ENCODE measurements at places on chromosomes 2 and 18. TPM values are rescaled to one million over a fixed set of nuclear protein-coding genes. Genes with fewer than 3 reads are reported as not detected.

Gene KLHL41
- 0.08 TPM for polyA plus RNA-seq

Gene CGREF1
- 1.1 TPM for polyA plus RNA-seq

DNA sequence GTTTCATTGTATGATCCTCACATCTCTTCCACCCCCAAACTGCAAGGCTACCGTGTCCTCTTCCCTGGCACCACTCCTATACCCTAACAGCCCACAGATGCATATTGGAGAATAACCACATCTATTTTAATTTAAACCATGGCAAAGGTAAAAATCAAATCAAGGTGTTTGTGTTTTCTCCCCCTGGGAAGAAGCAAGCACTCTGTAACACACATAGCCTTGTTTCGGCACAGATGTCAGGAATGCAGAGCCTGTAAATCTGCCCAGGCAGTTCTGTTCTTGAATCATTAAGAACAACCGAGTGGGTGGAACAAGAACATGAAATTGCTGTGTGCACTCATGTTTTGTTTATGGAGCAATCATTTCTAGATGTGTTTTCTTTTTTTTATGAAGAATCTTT lies 6.8 kb upstream of the COX7A2L start:
- H3K27me3 ChIP-seq: no peaks in the 10 kb centered on the region
- H3K4me1 ChIP-seq: peaks cover 48% of the 10 kb centered on the region
- DNase-seq: no peak
- H3K4me3 ChIP-seq: no peak overlapping the region
- no peaks in the 10 kb centered on the region for H3K36me3 ChIP-seq

DNA sequence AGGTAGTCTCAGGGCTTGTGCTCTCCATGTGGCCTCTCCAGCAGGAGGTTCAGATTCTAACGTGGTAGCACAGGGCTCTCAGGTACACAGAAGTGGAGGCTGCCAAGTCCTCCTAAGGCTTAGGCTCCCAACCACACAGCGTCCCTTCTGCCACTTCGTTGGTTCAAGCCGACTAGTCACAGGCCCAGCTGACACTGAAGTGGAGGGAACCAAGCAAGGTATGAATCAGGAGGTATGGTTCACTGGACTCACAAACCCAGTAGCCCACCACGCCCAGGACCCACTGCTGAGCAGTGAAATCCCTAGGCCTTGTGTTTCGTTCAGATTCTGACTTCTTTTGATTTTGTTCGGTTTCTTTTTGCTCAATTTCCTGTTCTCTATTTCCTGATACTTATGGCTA lies 46.0 kb upstream of the SEC11C start:
- no peak overlapping the region for H3K27ac ChIP-seq
- H3K4me1 ChIP-seq: no peaks in the 10 kb centered on the region
- H3K27me3 ChIP-seq: peaks cover 18% of the 10 kb centered on the region
- H3K36me3 ChIP-seq: no peaks in the 10 kb centered on the region

DNA sequence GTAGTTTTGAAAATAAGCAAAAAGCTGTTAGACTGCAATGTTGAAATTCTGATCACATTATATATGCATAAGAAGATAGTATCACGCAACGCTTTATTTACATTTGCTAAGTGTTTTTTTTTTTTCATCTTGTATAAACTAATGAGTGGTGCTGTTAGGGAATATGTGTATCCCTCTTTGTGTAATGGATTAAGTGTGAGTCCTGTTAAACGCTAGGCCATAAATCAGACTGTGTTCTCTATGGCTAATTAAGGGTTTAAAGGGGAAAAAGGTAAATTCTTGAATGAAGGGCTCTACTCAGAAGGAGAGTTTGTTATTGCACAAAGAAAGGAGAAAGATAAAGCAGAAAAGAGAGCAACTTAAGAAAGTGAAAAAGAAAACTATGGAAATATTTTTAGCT lies 4.8 kb upstream of the ASXL3 start:
- no peak overlapping the region for H3K27ac ChIP-seq
- H3K27me3 ChIP-seq: peaks cover 16% of the 10 kb centered on the region
- H3K4me1 ChIP-seq: peaks cover 2% of the 10 kb centered on the region
- no peak overlapping the region for H3K4me3 ChIP-seq

Gene NGEF
- polyA plus RNA-seq: 0.13 TPM

Gene IL36RN
- polyA plus RNA-seq: 3.9 TPM

DNA sequence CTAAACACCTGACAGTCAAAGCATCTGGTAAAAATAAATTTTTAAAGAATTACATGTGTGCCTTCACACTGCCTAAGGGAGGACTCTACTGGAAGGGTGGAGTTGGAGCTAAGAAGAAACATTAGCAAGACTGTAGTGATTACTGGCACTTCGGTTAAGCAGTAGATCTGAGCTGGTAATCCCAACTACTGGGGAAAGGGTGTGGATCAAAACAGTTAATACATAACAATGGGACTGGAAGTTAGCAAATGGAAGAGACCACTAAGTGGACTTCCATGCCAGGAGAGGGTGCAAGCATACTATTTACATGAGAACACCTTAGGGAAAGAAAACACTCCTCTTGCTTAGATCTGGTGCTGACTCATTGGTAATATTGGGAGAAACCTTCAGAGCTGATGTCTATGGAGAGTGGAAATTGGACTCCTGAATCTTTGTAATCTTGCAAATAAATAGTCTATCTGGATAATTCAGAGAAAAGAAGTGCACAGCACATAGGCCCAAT lies 519.6 kb upstream of the LINC00305 start:
- H3K27me3 ChIP-seq: no peaks in the 10 kb centered on the region
- H3K4me3 ChIP-seq: no peak overlapping the region
- H3K4me1 ChIP-seq: no peaks in the 10 kb centered on the region
- no peaks in the 10 kb centered on the region for H3K36me3 ChIP-seq

GRCh38 chr2:20430461-20431300 lies 16.2 kb upstream of the RHOB start:
- no peaks in the 10 kb centered on the region for H3K27me3 ChIP-seq
- DNase-seq: peak; percentile 84
- no peaks in the 10 kb centered on the region for H3K36me3 ChIP-seq

DNA sequence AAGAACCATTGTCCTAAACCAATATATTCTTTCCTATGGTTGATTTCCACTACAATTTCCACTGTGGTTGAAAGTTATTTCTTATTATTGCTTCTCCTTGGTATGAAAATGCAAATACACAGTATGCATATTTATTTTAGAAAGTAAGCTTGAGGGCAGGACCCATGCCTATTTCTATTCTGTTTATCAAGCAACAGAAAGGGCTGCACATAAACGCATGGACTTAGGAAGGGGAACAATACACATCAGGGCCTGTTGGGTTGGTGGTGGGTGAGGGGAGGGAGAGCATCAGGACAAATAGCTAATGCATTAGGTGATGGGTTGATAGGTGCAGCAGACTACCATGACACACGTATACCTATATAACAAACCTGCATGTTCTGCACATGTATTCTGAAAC lies 20.7 kb downstream of the SLC4A3 start:
- peaks cover 16% of the 10 kb centered on the region for H3K4me1 ChIP-seq
- H3K4me3 ChIP-seq: no peak overlapping the region
- no peaks in the 10 kb centered on the region for H3K27me3 ChIP-seq
- no peak overlapping the region for H3K27ac ChIP-seq

DNA sequence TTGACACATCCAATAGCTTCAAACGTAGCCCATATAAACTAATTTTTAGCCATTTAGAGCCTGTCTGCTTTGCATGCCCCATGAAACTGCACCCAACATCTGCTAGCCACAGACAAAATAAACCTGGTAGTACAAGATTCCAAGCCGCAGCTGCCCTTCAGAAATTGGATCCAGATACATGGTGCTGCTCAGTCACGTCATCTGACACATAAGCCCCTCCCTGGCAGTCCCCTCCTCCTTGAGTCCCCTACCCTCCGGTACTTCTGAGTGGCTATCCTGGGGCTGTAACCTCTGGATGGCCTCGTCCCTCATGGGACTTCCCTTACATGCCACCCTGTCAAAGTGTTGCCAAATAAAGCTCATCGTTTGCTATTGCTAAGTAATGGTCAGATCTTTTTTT lies 33.8 kb downstream of the PROC start:
- H3K4me3 ChIP-seq: no peak overlapping the region
- H3K27ac ChIP-seq: no peak overlapping the region
- no peaks in the 10 kb centered on the region for H3K27me3 ChIP-seq
- no peaks in the 10 kb centered on the region for H3K36me3 ChIP-seq
- DNase-seq: no peak

- H3K36me3 ChIP-seq: no peaks in the 10 kb centered on the region
- H3K4me3 ChIP-seq: no peak overlapping the region
- no peak overlapping the region for H3K27ac ChIP-seq
- H3K4me1 ChIP-seq: no peaks in the 10 kb centered on the region
- H3K27me3 ChIP-seq: no peaks in the 10 kb centered on the region
Measured at GRCh38 chr2:20025065-20025786, 12.8 kb upstream of the MATN3 start.

DNA sequence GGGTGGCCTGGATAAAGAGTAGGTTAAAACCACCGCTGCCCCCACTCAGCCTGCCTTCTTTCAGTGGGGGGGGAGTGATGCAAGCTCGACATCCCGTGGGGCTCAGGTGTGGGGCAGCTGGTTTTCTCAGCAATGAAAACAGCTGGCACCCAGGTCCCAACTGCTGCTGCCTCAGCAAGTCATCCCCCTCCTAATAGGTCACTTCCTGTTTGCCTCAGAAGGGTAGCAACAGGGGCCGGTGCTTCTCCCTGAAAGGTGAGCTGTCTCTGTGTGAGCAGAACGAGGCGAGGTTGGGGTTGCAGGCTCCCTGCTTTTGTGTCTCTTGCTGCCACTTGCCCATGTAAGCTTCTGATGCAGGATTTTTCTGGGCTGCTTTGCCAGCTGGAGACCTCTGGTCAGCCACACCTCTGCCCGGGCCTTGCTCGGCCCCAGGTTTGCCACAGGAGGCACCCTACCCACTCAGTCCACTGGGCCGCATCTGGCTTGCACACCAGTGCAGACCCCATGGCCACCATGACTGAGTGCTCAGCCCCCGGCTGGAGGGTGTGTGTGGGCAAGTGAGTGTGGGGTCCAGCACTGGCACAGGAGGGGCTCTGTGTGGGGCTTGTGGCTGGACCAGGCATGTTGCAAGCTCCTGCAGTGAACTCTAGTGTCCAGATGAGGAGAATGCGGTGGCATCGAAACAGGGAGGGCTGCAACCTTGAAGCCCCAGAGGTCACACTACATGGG lies 11.5 kb upstream of the ASB1 start:
- H3K36me3 ChIP-seq: no peaks in the 10 kb centered on the region
- no peak overlapping the region for H3K27ac ChIP-seq
- peaks cover 4% of the 10 kb centered on the region for H3K4me1 ChIP-seq
- H3K27me3 ChIP-seq: no peaks in the 10 kb centered on the region
- DNase-seq: no peak
- no peak overlapping the region for H3K4me3 ChIP-seq

DNA sequence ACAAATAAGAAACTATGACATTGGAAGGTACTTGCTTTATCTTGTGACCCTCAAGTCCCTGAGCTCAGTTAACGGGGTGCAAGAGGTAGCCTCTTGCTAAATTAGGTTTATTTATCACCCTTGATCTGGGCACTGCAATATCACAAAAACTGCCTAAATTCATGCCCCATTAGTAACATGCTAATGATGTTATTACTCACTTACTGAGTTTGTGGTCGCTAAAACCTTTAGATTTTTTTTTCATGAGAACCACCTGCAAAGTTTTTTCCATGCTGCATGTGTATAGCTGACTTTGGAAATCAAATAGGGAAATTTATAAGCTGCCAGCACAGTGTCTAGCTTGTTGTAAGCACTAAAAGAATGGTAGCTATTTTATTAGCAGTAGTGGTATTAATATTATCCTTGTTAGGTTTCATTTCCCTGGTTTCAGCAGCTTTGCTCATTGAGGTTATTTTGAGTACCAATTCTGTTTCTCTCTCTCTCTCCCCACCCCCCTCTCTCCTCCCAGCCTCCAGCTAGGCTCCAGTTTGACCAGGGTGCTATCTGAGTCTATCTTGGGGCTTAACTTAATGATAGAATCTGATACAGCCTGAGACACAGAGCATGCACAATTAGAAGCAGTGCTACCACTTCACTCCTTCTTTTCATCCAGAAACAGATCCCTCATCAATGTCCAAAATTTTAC lies 88.7 kb upstream of the ATP8B1 start:
- H3K4me1 ChIP-seq: no peaks in the 10 kb centered on the region
- H3K27ac ChIP-seq: no peak overlapping the region
- no peak for DNase-seq
- no peaks in the 10 kb centered on the region for H3K27me3 ChIP-seq
- H3K4me3 ChIP-seq: no peak overlapping the region

DNA sequence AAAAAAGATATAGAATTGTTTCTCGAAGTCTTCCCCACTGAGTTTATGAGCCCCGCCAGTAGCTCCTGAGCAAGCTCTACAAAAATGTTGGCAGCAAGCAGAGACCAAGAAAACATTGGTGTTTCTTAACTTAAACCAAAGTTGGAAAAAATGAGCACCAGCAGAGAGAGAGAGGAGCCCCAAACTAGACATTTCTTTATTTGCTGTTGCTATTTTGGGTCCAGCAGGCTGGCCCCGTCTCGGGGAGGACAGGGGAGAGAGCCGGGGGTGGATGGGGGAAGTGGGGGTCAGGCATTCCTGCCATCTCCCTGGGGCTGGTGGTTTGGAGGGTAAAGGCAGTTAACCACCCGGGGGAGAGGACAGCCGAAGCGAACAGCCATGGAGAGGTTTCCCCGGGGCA lies 113.0 kb downstream of the DYSF start:
- H3K4me1 ChIP-seq: no peaks in the 10 kb centered on the region
- no peaks in the 10 kb centered on the region for H3K36me3 ChIP-seq
- H3K4me3 ChIP-seq: no peak overlapping the region
- H3K27ac ChIP-seq: no peak overlapping the region

Gene YES1
- polyA plus RNA-seq: 27.8 TPM

DNA sequence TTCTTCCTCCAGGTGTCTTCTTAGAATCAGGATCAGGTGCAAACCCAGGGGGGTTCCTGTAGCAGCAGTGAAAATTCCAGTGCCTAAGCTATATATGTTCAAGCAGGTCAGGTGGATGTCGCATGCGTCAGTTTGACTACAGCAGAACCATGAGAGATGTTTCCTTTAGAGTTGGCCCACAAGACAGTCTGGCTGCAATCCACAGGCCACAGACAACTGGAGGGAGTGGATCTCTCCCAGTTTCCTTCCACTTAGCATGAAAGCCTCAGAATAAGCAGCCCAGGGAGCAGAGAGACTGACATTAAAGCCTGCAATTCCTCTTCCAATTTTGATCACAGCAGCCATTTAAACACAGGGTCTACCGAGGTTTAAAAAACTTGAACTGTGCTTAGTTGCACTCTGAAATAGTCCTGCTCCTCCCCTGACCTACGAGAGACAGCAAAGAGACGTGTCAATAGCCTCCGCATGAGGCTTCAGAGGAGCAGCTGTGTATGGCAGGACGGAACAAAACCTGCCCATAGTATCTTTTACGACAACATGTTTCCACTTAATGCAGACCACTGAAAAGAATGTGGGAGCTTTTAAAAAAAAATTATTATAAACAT lies 988 bp upstream of the KCNE4 start:
- no peaks in the 10 kb centered on the region for H3K36me3 ChIP-seq
- DNase-seq: no peak
- no peak overlapping the region for H3K27ac ChIP-seq
- peaks cover 5% of the 10 kb centered on the region for H3K4me1 ChIP-seq
- peaks cover 10% of the 10 kb centered on the region for H3K27me3 ChIP-seq

Gene ALPI
- polyA plus RNA-seq: not detected

- DNase-seq: no peak
- H3K27me3 ChIP-seq: no peaks in the 10 kb centered on the region
- no peak overlapping the region for H3K4me3 ChIP-seq
- H3K4me1 ChIP-seq: peaks cover 43% of the 10 kb centered on the region
Measured at GRCh38 chr2:68935471-68935870, 17.2 kb downstream of the GKN2 start.

Gene ERFE
- polyA plus RNA-seq: 0.27 TPM

Data from keratinocyte (primary cell).